Lung microvascular endothelial cell (primary cell): ENCODE measurements at places on chromosomes 4 and X. TPM values are rescaled to one million over a fixed set of nuclear protein-coding genes. Genes with fewer than 3 reads are reported as not detected.

DNA sequence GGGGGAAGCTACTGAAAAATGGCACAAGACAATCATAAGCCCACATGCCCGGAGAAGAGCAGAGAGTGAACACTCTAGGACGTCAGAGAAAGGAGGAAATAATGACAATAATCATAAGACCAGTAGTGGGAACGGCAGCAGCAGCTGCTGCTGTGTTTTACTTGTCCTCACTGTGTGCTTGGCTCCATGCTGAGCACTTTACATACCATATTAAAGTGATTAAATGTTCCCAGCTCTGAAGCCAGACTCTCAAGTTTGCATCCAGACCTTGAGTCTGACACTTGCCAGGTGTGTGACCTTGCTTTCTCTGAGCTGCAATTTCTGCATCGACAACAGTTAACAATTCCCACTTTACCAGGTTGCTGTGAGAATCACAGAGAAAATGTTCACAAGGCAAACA is 255.4 kb downstream of the SPANXN1 start:
- no peak for DNase-seq

ZNF185 gene
- 4.0 and 9.2 TPM in 2 replicates for total RNA-seq

DNA sequence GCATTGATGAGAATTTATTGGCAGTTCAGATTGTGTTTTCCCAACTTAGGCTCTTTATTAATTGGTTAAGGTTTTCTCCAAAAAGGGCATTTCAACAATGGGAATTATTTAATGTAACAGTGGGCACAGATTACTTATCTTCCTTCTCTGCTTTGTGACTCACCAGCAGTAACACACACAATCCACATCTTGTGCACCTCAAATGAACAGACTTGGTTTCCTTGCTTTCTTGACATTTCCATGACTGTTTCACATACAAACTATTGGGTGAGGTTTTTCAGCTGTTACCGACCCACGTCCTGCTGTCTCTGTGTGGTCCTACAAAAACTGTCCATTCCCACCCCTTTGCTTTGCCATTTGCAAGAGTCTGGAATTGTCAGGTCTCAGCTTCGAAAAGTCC is 38.1 kb downstream of the CCNI start:
- no peak for DNase-seq

KCTD8 gene
- total RNA-seq: 0.20 and 0.22 TPM in 2 replicates

BGN gene
- 15.3 TPM in 2 replicates for total RNA-seq

MTTP gene
- total RNA-seq: not detected in 2 replicates

DNA sequence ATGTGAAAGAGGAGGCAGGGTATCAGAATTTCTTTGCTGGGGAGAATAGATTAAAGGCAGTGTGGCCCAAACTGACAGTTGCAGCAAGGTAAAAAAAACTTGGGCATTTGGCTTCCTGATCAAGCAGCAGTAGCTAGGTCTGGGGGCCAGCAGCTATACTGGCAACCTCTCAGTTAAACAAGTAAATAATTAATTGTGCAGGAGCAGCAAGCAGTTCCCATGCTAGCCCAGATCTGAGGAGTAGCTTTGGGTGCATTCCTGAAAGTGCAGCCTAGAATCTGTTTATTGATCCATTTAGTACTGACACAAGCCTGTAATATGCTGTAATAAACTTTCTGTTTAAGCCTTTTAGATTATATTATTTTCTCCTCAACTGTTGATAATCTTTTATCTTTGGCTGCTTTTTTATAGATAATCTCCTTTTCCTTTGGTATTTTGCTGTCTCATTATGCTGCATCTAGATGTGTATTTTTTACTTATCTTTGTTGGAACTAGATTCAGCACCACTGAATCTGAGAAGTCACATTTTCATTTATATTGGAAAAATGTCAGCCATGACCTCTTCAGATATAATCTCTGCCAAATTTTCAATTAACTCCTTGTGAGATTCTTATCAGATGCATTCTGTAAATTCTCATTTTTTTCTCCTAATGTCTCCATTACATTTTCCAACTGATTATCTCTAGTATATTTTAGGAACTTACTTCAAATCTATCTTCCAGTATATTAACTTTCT is 276.3 kb downstream of the STPG2 start:
- DNase-seq: no peak

TAF7L gene
- total RNA-seq: under 0.01 TPM in 1 of 2 replicates, not detected in the other

ARAP2 gene
- total RNA-seq: under 0.01 and 0.40 TPM in 2 replicates

GRCh38 chrX:19855700-19856381 is 31.6 kb downstream of the SH3KBP1 start:
- peak; percentile 47 for DNase-seq

POU4F2 gene
- total RNA-seq: not detected in 2 replicates

GRCh38 chr4:143699331-143700045 is 987 bp downstream of the FREM3 start:
- DNase-seq: no peak

NXF2B gene
- not detected in 2 replicates for total RNA-seq

MAGEC2 gene
- not detected in 2 replicates for total RNA-seq

- no peak for DNase-seq
Observed at GRCh38 chrX:97787849-97788248, 904.1 kb downstream of the RPA4 start.

- DNase-seq: no peak
Observed at GRCh38 chr4:16900325-16900724, 1.9 kb upstream of the LDB2 start.

DNA sequence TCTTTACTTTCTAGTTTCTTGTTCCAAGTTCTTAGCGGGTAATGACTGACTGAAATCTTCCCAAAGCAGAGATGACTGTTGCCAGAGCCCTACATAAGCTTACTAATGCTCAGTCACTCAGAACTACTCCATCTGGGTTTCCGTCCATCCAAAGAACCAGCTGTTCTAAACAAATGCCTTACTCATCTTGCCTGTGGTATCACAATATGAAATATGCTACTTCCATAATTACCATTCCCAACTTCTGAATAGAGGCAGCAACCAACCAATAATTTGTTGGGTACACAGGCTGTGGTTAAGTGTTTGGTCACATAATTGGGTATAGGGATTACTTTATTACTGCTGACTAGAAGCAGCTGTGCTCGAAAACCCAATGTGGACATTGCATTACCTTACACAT is 930.2 kb upstream of the DIAPH2 start:
- DNase-seq: no peak

DNA sequence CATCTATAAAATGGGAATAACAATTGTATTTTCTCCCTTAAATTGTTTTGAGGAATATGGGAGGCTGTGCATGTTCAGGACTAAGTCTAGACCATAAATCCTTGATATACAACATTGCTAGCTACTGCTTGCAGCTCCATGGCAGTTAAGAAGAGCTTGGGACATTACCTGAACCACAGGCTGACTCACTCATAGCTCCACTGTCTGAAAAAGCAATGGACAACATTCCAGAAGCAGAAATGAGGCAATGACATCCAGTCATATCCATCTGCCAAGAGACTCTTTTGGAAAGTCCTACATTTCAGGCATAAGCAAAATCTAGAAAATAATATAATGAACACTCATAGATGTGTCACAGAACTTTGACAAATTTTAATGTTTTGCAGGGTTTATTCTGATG is 167.3 kb upstream of the LEF1 start:
- DNase-seq: no peak

GRCh38 chrX:104195489-104196084 is 29.3 kb downstream of the FAM199X start:
- DNase-seq: peak; percentile 47

DNA sequence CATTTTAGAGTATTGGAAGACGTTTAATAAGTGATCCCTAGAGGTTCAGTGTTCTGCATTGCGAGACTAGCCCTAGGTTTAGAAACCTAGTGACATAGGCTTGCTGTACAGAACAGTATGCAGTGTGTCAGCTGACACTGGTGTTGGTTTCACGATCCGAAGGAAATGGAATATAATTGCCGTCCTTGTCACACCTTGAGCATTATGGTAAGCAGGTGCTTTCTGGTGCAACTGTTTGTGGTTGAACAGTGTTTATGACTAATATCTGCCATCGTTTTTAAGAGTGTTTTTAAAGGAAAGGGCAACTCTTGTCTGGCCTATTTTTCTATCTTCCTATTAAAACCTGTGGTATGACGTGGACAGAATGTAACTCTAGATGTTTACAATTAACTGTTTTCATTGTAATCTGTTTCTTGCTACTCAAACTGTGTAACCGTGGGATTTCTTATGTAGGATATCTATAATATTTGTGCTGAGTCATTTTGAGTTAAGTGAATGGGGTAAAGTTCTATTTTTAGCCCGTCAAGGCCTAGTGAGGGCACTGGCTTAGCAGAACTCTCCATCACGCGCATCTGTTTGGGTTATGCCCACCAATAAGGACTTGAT is 53.8 kb upstream of the TBC1D14 start:
- no peak for DNase-seq

REPS2 gene
- 2.4 and 5.2 TPM in 2 replicates for total RNA-seq

CLDN34 gene
- under 0.01 and 0.20 TPM in 2 replicates for total RNA-seq

F8A1 gene
- 2.4 and 3.4 TPM in 2 replicates for total RNA-seq

TEX13B gene
- total RNA-seq: not detected in 2 replicates

DNA sequence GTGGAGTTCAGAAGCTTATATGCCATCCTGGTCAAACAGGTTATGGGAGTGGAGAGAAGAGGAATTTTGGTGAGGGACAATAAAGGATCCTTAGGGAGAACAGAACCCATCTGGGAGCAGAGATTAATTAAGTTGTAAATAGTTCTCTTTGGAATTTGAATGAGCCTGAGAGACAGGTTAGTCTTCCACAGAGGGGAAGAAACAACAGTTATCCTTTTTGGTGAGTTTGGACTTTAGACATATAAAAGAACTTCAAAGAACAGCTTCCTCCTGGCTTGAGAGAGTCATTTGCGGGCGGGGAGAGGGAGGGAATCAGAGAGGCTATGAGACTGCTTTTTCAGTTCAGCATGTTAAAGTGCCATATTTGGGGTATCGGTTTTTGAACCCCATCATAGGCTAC is 793.3 kb upstream of the MAGEB2 start:
- no peak for DNase-seq

DNA sequence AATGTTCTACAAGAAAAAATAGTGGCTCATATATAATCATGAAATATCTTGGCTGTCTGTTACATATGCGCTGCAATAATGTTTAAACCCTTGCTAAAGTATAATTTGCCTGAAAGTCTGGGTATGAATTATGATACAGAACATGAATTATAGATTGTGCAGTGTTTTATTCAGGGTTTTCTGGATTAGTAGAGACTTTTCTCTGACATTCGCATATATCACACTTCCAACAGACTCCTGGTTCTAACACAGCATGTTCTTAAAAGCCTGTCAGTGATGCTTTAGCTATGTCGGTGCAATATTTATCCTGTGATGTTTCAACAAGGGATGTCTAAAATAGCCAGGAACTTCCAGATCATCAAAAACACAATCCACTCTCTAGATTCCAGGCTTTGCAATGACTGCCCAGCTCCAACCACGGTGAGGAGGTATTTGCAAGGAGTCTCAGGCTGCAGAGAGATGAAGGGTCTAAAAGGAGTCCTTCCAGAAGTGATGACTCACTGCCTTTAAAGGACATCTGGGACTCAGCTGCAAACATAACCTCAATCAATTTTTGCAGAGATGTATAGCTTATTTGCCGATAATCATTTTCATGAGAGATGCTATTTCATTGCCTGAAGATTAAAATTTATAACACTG is 69.4 kb downstream of the RWDD4 start:
- DNase-seq: no peak
